ENCODE measurements at places on chromosomes 5 and 9.
A peak's percentile ranks its signal among the peaks of the same experiment; 100 is the strongest.

GRCh38 chr5:140443-140829 lies 48.5 kb downstream of the PLEKHG4B start:
- DNase-seq: no peak

DNA sequence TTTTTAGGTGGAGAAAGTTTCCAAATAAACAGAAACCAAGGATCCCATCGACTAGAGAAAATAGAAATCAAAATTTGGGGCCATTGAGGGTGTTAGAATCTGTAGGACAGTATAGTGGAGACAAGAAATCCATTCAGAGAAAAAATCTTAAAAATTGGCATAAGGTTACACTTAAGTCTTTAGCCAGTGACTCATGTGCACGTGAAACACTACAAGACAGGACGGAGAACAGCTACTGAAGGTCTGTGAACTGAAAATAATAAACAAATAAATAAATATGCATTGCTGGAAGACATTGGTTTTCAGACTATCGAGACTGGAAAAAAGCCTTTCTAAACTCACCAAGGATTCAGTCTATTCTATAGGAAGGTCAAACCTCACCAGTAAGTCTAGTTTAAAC lies 1955.5 kb downstream of the MAT2B start:
- DNase-seq: no peak

DNA sequence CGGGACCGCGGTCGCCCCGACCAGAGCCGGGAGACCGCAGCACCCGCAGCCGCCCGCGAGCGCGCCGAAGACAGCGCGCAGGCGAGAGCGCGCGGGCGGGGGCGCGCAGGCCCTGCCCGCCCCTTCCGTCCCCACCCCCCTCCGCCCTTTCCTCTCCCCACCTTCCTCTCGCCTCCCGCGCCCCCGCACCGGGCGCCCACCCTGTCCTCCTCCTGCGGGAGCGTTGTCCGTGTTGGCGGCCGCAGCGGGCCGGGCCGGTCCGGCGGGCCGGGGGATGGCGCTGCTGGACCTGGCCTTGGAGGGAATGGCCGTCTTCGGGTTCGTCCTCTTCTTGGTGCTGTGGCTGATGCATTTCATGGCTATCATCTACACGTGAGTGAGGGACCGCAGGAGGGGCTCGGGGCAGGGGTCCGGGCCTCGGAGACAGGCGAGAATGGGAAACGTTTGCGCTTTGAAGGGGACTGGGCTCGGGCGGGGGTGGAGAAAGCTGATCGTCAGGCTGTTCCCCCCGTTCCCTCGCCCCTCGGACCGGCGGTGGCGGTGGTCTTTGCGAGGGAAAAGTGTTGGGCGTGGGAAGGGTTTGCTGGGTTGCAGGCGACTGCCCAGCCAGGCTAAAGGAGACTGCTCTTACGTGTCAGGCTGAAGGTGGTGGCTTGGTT lies 457 bp downstream of the UGCG start:
- DNase-seq: peak; percentile 39

GRCh38 chr5:83837265-83837907 lies 116.7 kb upstream of the HAPLN1 start:
- DNase-seq: no peak

DNA sequence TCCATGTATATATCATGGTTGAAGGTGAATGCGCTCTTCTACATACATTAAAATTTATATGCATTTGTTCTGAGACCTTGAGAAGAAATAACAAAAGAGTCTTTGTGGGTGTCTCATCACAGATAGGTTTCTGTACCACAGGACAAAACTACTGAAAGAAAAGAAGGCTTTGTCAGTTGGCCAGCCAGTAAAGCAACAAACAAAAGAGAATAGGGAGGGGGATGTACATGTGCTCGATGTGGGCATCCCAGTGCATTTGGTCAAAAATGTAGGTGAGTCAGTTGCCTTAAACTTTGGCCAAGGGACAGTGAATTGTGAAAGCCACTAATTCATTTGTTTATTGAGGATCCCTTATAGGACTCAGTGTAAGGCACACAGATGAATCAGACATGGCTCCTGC lies 13.3 kb downstream of the RBM18 start:
- no peak for DNase-seq

DNA sequence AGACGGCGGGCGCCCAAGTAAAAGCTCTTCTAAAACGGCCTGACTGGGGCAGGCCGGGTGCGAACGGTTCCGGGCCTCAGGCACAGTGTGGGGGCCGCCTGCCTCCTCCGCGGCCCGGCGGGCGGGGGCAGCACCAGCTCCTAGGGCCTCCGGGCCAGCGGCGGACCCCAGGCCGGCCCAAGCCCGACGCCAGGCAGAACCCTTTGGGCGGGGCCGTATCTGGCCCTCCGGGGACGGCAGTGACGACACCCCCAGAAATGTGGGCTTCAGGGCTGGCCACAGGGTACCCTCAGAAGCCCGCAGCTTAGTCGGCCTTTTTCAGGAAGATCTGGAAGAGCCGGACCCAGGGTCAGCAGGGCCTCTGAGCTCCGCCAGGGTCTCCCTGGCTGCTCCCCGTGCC lies 4.0 kb downstream of the LTC4S start:
- no peak for DNase-seq

- no peak for DNase-seq
Measured at GRCh38 chr9:91546574-91546973, 122.9 kb upstream of the NFIL3 start.

DNA sequence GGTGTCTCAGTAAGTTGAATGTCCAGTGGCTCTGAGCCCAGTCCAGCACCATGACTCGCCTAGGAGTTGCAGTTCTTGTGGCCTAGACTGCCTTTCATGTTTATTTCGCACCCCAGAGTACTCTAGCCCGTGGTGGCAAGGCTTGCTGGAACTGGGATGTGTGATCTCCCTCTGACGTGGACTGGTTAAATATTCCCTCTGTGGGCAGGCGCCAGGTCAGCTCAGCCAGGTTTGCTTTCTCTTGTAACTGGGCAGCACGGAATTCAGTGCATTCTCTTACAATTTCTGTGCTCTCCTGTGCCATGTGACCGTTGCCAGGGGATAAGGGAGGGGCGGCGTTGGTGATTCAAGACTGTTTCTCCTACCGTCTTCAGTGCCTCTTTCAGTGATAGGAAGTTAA lies 270.8 kb downstream of the KDM4C start:
- no peak for DNase-seq

DNA sequence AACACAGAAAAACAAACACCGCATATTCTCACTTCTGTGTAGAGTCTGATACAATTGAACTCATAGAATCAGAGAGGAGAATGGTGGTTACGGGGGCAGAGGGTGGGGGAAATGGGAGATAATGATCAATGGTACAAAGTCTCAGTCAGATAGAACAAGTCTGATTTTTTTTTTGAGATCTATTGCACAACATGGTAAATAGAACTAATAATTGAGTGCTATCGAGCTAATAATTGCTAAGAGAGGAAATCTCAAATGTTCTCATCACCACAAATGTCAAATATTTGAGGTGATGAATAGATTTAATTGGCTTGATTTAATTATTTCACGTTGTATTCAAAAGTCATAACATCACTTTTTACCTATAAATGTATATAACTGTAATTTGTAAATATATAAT lies 121.0 kb upstream of the SPIN1 start:
- DNase-seq: no peak

- peak; percentile 18 for DNase-seq
Measured at GRCh38 chr9:37029776-37030610, 4.1 kb downstream of the PAX5 start.

GRCh38 chr5:89110916-89111646 lies 228.1 kb upstream of the MEF2C start:
- no peak for DNase-seq

- no peak for DNase-seq
Measured at GRCh38 chr5:37665889-37666288, 174.0 kb downstream of the GDNF start.

DNA sequence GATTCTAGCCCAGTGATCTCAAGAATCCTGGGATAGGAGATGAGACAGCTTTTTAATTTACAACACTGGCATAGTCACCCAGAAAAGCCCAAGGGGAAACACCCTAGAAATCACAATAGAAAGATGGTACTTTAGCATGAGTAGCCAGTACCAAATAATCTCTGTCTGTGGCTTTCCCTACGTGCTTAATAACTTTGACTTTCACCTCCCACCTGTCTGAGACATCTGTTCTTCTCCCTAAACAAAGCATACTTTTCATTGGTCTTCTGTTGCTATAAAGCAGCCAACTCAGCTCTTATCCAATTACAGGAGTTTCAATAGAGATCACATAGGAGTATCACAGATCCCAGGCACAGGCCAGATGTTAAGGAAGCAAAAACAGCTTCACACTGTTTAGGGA lies 10.4 kb downstream of the MARCHF3 start:
- DNase-seq: no peak

GRCh38 chr9:92608909-92609445 lies 61.0 kb downstream of the IPPK start:
- DNase-seq: no peak

DNA sequence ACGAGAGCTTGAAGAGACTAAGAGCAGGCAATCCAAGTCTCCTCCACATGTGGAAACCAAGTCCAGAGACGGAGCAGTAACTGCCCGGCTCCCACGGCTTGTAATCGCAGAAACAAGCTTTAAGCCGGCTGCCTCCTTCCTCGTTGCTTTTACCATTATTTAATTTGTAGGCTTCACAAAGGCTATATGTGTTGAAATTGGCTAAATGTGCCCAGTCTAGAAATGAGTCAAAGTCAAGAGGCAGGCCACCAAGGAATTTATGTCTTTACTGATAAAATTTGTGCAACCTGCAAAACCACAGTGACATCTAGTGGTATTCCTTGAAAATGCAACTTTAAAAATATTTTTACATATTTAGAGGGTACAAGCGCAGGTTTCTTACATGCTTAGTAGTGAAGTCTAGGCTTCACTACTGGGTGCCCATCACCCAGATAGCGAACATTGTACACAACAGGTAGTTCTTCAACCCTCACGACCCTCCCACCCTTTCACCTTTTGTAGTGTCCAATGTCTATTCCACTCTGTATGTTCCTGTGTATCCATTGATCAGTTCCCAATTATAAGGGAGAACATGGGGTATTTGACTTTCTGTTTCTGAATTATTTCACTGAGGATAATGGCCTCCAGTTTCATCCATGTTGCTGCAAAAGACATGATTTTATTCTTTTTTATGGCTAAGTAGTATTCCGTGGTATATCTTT lies 33.5 kb upstream of the EBF1 start:
- DNase-seq: no peak

DNA sequence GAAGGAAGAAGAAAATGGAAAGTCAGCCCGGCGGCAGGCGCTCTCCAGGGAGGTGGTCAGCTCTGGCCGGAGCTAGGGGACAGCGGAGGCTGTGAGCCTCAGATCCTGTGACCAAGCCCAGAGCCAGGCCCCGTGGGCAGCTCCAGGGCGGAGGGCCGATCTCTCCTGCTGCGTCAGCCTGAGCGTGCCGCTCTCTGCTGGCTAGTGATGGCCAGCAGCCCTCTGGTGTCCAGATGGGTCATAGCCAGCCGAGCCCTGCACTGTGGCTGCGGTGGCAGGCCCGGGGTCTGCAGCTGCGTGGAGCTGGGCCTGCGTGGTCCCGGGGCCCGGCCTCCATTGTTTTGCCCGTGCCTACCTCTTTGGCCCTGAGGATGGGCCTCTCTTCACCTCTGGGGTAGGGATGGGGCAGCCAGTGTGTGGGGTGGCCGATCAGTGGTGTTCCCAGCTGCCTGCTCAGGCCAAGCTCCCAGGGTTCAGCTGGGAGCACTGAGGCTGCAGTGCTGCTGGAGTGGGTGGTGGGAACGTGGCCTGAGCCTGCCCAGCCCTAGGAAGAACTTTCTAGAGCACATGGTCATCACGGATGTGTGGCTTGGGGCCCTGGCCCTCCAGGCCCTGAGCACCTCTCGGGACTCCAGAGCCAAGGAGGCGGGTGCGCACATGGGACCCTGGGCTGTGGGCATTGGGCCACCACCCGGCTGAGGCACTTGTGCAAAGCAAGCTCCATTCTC lies 17.1 kb upstream of the NRARP start:
- DNase-seq: no peak

DNA sequence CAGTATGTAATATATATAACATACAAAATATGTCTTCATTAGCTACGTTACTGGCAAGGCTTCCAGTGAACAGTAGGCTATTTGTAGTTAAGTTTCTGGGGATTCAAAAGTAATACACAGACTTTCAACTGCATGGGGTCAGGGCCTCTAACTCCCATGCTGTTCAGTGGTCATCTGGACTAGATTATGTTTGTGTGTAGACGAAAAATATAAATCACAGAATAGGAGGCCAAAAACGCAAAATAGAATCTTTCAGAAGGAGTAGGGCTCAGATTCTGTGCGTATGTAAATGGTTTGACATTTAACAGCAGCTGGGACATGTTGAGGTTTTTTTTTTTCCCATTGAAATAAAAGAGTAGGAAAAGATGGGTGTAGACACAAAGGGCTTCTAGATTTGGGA lies 1048.7 kb upstream of the WWC1 start:
- no peak for DNase-seq

DNA sequence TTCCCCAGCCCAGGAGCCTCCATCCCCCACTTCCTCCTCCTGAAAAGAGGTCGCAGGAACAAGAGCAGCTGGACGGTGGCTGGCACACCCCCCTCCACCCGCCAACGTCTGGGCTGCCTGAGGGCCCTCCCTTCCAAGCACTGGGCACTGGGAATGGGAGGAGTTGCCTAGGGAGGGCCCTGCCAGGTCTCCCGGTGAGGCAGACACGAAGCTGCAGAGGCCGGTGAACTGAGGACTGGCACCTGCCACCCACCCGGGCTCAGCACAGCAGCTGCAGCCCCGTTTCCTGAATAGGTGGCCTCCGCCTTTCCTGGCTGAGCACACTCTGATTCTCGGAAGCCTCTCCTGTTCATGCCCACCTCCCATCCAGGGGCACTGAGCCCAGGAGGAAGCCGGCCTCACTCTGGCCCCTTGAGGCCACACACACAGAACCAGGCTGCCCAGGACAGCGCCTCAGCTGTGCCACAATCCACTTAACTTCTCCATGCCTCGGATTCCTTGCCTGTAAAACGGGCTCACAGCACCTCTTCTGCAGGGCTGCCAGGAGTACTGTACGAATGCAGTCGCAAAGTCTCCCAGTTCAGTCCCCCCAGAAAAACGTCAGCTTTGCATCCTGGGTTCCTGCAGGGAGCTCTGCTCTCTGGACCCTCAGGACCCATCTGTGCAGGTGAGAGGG lies 1.3 kb downstream of the NPDC1 start:
- DNase-seq: no peak

DNA sequence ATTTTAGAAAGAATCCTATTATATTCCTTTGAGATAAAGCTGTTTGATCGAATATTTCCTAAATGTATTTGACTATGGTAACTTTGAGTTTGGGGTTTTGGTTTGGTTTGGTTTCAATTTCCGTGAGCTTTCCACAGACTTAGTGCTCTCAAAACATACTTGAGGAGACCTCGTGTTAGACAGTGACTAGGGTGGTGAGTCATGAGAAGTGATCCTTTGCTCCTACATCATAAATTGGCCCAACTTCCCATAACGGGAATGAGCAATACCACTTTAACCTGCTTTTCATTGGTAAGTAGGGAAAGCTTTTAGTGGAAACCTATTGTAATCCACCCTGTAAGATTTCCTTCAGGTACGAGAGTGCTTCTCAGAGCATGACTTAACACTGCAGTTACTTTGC lies 3.8 kb upstream of the RASEF start:
- DNase-seq: no peak

Measured in stimulated activated CD4-positive, alpha-beta T cell treated with anti-CD3 and anti-CD28 coated beads, Interleukin-2, amount 100 ng/mL, for 24 hours (primary cell).